ENCODE measurements at places on chromosomes 6 and 20. TPM values are rescaled to one million over a fixed set of nuclear protein-coding genes. Genes with fewer than 3 reads are reported as not detected.
A peak's percentile ranks its signal among the peaks of the same experiment; 100 is the strongest.

Gene CDH4
- total RNA-seq, result 0.20 TPM

Gene GPX5
- not detected for total RNA-seq

Gene PRDM13
- not detected for total RNA-seq

Gene LMBRD1
- total RNA-seq, result 30.7 TPM

Gene FKBP5
- 51.5 TPM for total RNA-seq

Gene AIG1
- 8.4 TPM for total RNA-seq

Gene DIDO1
- total RNA-seq, result 66.2 TPM

Gene ATRN
- total RNA-seq, result 8.1 TPM

- peak; percentile 82 for DNase-seq
Observed at GRCh38 chr6:30325873-30326525, 728 bp upstream of the TRIM39 start.

DNA sequence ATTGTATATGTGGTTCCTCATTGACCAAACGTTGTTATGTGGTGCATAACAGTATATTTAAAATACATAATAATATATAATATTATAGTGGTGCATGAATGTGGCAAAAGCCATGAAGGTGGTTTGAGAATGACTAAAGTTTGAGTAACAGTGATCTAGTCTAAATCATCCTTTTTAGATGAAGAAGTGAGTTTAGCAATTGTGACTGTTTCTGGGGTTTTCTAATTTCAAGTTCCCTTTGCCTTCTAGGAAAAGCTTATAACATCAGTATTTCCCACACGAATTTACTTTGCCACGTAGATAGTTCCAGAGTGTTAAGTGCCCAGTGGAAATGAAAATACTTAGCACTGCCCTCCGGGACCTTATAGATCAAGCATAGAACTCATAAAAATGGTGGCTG is 40.9 kb downstream of the ARFGEF2 start:
- DNase-seq, result no peak

- DNase-seq, result no peak
Observed at GRCh38 chr6:90315354-90315950, 18.8 kb upstream of the BACH2 start.

DNA sequence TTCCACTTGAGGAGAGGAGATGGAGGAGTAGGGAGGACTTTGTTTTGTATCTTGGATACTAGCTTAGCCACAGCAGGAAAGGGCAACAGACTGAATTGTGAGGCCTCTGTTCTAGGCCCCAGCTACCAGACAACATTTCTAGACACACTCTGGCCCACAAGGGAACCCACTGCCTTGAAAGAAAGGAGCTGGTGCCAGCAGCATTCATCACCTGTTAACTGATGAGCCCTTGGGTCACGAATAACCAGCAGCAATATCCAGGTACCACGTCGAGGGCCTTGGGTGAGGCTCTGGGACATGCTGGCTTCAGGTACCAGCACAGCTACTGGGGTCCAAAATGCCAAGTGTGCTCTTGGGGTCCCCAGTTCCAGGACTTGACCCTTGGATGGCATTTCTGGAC is 165.5 kb downstream of the PRKN start:
- DNase-seq, result no peak

DNA sequence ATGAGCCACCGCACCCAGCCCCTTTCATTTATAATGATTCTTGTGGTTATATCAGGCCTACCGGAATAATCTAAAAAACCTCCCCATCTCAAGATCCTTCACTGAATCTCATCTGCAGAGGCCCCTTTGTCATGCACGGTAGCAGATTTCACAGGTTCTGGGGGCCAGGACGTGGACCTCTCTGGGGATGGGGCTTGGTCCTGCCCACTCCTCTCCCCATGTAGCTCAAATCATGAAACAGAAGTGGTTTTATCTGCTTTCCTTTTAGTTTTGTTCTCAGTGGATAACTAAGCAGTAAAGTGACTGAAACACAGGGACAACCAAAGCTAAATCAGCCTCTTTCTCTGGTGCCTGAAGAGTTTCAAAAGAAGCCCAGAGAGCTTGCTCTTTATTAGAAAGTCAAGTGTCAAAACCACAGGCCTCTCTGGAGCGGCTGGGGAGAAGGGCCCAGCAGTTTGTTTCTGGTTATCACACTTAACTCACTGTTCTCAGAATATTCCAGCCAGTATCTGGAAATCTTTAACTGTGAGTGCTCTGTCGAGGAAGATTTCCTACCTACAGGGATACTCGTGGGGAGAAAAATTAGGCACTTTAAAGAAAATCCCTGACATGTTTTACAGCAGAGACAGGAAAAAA is 60.6 kb upstream of the FAM184A start:
- peak; percentile 34 for DNase-seq

DNA sequence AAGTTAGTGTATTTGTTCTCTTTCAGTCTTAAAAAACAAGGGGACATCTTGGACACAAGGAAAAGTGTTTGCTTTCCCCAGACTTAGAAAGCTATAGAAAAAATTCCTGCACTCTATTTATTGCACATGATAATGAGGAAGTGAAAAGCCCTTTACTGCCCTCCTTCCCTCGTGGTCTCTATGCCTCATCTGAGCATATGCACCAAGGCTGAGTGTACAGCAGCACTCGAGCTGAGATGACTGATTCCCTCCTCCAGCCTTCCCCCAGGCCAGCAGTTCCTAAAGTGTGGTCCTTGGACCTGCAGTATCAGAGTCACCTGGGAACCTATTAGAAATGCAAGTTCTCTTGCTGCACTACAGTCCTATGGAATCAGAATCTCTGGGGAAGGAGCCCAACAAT is 14.3 kb upstream of the LAMP5 start:
- no peak for DNase-seq

DNA sequence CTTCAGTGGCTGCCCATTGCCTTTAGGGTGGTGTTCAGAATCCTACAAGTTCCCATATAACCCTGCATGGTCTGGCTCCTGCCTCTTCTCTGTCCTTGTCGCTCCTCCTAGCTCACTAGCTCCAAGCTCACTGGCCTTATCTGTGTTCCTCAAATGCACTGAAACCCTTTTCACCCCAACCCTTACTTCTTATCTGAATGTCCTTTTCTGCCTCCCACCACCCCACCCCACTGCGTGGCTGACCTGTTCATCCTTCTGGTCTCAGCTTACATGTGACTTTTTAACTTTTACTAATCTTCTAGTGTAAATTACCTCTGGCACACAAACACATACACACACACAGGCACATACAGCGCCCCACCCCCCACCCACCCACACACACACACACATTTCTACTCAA is 41.0 kb upstream of the GLP1R start:
- DNase-seq, result no peak

DNA sequence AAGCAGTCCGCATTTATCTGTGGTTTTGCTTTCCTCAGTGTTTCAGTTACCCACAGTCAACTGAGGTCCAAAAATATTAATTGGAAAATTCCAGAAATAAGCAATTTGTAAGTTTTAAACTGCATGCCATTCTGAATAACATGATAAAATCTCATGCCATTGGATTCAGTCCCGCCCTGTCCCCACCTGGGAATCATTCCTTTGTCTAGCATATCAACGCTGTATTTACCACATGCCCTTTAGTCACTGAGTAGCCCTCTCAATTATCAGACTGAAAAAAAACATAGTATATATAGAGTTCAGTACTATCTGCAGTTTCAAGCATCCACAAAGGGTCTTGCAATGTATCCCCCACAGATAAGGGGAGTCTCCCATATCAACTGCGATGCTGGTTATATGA is 17.1 kb downstream of the RANBP9 start:
- DNase-seq, result no peak

DNA sequence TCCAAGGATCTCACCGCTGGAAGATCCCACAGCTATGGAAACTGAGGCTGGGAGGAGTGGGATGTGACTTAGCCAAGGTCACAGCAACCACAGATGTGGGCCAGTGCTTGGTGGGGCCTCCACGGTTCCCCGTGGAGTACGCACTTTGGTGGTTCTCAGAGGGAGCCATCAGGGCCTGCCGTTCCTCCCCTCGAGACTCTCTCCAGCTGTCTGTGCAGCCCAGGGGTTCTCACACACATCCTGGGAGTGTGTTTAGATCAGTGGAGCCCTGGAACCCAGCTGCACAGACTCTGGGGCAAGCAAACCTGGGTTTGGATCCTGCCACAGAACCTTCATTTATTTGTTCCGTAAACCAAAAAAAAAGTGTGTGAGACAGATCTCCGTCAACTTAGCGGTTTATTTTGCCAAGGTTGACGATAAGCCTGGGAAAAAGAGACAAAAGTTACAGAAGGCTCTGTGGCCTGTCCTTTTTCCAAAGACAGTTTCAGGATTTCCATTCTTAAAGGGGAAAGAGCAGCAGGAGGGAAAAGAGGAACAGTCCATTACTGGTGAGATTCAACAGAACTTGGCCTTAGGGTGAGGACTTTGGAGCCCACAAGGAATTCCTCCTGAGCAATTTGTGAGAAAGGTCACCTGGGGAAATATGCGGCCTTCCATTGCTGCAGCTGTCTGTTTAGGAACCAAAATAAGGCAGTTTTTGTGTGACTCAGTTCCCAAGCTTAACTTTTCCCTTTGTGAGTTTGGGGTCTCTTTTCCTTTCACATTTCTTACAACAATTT is 13.6 kb upstream of the MYMX start:
- DNase-seq, result no peak
